ENCODE measurements at places on chromosomes 4 and X.
A peak's percentile ranks its signal among the peaks of the same experiment; 100 is the strongest.

- DNase-seq, result no peak
Observed at GRCh38 chr4:1598206-1599025, 85.7 kb downstream of the FAM53A start.

DNA sequence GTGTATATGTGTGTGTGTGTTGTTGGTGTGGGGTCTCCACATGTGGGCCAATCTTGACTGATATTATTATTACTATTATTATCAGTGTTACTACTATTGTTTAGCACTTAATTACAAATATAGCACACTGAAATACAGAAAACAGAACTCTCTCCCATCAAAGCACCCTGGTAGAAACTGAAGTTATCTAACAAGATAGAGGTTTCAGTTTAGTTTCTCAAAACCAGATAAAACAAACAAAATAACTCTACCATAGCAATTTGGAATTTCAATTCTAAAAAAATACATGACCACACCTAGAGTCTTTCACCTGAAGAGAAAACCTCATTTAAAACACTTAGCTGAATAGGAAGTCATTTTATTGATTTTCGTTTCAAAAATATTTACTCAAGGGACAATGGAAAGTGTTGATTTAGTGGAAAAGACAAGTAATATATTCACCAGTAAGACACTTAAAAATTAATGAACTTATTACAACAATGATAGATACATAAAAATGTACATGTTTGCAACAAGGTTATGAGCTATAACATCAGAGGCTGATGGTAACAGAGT is 252.3 kb downstream of the PDHA2 start:
- DNase-seq, result no peak

DNA sequence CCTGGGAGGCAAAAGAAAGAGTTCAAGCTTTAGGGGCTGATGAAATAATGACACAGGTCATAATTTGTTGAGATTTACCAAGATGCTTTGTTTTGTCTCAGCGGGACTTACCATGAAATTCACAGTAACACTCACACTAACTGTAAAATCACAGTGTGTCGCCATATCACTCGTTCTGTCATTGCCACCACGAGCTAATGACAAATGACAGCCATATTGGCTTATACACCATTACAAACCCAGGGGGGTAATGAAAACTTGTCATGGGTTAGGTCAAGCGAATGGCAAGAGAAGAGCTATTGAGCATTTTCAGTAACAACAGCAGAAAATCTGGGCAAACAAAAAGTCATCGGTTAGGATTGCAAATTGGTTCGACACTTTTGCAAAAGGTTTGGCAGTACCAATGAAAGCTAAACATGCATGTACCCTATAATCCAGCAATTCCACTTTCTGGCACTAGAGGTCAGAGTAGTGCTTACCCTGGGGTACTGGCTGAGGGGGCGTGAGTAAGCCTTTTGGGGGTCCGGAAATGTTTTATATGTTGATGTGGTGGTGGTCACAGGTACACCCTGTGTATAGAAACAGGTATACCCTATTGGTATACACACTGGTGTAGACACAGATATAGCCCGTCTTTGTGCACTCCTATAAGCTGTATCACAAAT is 83.9 kb upstream of the RAI2 start:
- peak; percentile 5 for DNase-seq

- DNase-seq, result no peak
Observed at GRCh38 chr4:8229331-8229975, 30.4 kb downstream of the SH3TC1 start.

- peak; percentile 96 for DNase-seq
Observed at GRCh38 chr4:15655223-15656037, at the start of gene FBXL5. TSS of gene FBXL5 (minus strand) at chr4:15655357. CDS start at chr4:15655287, 70 bp downstream.

DNA sequence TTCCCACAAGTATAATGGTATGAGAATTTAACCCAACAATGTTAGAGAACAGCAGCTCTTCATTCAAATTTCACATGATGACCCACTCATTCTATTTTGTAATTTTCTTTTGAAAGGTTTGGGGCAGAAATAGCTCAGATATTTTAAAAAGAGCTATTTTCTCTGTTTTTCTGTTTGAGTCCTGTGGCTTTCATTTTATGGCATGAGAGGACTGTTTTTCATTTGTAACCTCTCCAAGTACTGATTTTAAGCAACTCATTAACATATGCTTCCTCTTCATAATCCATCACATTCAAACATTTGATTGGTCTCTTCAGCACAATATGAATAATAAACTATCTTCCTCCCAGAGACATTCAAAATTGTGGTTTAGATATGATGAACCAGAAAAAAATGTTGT is 129.0 kb upstream of the TEX13A start:
- DNase-seq, result no peak

DNA sequence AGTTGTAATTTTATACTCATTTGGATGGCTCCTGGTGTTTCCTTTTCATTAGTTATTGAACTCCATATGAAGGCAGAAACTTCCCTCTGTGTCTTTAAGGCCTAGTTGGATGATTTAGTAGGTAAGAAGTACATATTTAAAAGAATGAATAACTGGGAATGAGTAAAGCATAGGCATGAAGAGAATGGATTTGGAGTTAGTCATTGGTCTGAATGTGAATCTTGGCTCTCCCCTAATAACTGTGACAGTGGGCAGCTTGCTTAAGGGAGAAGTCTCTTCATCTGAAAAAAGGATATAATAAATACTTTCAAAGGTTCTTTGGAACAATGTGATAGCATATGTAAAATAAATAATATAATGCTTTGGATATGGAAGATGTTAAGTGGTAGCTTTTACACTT is 13.2 kb downstream of the SNX25 start:
- DNase-seq, result no peak

- DNase-seq, result no peak
Observed at GRCh38 chr4:138665851-138666250, 349.7 kb upstream of the NOCT start.

Data from GM10248 (cell line).